ENCODE measurements at places on chromosomes 3 and 15.

GRCh38 chr3:180036671-180037455 is at the start of gene PEX5L:
PEX5L (minus strand) TSS chr3:180036937; CDS start chr3:180036599, 338 bp downstream.
- peak; percentile 72 for DNase-seq

- no peak for DNase-seq
These were observed 25.1 kb upstream of the ETV5 start for GRCh38 chr3:186133980-186134379.

DNA sequence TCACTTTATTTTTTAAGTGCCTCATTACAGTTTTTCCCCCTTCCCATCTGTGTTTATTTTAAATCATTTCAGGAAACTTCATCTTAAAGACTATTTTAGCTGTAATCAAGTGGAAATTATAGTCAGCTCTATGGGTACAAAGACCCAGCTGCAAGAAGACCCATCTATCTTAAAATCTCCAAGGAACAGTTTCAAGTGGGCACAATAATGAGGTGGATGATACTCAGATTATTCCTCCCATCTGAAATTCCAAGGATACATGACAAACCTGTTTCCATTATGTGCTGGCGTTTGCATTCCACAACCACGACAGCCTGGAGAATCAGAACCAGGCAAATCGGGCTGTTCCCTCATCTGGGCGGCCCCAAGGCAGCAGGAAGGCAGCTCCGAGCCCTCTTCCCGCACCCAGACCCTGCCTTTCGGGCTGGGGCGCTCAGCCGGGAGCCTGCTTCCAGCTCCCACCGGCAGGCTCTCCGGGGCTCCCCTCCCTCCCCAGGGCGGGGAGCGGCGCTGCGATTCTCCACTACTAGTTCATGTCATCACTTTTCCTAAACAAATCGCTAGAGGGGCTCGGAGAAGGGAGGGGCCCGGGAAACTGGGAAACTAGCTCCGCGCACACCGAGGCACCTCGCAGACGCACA is at the start of gene MGLL:
MGLL (minus strand) TSS at position 475 of the 641 bp plus-strand sequence; CDS start at position 278, 197 bp downstream.
- DNase-seq: no peak

DNA sequence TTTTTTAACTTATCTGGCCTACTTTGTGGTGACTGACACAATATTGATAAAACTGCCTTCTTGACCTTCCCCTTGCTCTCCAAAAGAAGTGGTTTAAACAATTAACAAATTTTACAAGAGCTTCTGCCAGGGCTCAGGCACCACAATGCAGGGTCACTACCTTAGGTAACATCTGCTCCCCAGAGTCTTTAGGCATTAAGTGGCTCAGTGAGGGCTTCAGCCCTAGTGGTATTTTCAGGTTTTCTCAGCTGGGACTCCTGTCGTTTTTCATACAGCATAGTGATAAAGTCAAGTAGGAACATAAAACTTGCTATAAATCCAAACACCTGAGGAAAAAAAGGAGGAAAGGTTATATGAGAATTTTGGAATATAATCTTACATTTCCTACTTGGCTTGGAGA is 18.9 kb downstream of the CMTM6 start:
- no peak for DNase-seq

DNA sequence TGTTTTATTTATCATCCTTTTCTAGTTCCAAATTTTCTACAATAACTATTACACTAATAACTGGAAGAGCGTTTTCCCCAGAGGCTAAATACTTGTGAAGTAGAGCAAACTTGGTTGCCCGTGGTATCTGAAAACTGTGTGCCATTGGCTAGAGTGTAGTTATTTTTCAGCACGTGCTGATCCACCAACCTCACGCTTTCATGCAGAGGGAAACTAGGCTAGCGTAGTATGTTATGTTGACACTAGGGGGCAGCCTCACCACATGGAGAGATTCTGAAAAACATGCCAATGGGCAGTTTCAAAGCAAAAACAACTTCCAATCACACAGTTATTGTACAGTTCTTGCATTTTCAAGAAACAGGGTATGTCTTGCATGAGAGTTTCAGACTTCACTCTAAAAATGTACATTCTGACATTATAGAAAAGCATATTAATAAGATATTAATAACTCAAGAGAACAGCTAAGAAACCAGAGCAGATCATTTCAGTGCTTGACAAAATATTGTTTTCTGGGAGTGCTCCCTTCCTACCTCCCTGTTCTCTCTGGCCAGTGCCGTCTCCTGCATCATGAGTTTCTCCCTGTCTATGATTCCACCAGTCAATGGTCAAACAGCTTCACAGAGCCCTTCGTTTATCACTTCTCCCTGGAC is 39.7 kb downstream of the SPATA12 start:
- DNase-seq: peak; percentile 59

DNA sequence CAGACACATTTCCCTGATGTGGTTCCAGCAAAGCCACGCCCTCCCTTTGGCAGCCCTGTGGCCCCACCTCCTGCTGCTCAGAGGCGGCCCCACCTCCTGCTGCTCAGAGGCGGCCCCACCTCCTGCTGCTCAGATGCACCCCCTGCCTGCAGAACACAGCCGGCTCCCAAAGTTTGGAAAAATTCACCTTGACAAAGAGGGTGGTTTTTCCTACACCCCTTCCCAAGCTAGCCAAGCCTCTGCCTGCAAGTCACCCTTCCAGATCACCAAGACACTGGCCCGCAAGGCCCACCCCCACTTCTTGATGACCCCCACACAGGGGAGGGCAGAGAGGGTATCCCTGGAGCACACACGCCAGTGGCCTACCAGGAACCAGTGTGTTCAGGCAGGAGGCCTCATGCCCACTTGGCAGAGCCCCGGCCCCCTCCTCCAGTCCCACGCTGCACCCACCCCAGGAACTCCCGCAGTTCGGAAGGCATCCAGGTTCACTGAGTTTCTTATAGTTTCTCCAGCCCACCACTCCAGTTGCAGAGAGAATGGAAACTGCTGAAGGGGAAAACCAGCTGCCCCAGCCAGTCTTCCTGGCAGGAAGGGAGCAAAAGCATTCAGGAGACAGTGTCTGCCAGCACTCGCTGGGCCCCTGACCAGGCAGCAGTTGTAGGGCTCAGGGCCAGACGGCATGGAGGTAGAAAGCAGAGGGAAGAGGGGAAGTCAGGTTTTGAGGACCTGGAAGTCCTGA is 2.3 kb upstream of the HAPLN3 start:
- DNase-seq: peak; percentile 70

DNA sequence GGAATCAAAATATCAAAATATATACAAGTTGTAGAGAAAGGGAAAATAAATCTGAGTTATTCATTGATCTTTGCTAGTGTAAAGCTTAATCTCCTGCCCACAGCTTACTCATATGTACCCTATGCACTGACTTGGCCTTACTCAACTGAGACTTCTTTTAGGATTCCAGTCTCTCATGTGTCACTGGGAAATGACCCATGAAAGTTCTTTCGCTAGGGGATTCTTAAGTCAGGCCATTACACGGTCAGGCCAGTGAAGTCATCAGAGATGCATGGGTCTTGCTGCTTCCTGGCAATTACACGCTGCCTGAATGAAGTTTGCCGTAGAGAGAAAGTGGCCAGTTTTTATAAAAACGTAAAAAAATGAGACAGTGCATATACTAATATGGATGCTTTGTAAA is 20.7 kb upstream of the LPP start:
- no peak for DNase-seq

- DNase-seq: no peak
These were observed 611.7 kb downstream of the VGLL3 start for GRCh38 chr3:86379280-86379679.

DNA sequence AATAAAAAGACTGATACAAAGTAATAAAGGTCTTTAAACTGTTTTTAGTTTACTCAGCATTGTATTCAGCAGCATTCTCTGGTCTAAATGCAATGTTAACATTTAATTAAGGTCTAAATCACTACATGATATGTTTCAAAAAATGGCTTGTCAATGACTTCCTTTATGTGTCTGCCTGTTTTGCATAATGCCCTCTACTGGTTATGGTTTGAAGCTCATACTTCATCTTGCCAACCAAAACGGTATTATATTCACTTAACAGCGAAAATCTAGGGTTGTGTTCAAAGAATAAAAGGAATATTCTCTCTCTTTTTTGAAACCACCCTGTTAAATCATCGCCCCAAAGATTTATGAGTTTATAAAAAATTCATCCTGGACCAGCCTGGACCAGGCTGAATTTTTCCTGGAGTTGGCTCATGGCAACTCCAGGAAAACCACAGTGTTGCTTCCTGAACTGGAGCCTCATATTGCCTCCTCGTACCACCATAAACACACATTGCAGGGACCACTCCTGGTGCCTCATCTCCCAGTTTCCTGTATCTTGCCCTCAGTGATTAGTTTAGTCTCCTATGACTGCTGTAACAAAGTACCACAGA is 6.7 kb upstream of the NCEH1 start:
- no peak for DNase-seq

DNA sequence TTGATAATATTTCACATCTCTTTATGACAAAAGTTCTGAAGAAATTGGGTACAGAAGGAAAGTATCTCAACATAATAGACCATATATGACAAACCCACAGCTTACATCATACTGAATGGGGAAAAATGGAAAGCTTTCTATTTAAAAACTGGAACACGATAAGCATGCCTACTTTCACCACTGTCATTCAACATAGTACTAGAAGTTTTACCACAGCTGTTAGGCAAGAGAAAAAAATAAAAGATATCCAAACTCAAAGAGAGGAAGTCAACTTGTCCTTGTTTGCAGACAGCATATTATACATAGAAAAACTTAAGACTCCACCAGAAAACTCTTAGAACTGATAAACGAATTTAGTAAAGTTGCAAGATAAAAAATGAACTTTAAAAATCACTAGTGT is 40.3 kb downstream of the COPS2 start:
- DNase-seq: no peak

DNA sequence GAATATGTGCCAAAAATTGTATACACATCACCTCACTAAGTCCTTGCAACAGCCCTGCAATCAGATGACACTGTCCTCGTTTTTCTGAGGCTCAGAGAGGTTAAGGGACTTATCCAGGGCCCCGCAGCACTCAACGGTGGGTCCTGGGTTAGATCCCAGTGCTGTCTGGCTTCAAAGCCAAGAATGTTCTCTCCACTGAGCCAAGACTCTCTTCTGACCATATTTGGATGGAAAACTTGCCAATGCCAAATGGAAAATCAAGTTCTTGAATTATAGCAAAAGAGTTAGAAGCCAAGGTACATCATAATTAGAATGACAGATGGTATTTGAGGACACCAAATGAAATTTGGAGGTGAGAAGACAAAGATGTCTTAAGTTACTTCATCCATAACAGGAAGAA is 75.9 kb downstream of the NCEH1 start:
- DNase-seq: no peak

- no peak for DNase-seq
These were observed 38.5 kb upstream of the PRR20G start for GRCh38 chr3:127326341-127326740.

GRCh38 chr15:50068016-50068415 is 51.0 kb downstream of the ATP8B4 start:
- no peak for DNase-seq

- no peak for DNase-seq
These were observed 138.9 kb downstream of the TCF12 start for GRCh38 chr15:57057134-57057930.

DNA sequence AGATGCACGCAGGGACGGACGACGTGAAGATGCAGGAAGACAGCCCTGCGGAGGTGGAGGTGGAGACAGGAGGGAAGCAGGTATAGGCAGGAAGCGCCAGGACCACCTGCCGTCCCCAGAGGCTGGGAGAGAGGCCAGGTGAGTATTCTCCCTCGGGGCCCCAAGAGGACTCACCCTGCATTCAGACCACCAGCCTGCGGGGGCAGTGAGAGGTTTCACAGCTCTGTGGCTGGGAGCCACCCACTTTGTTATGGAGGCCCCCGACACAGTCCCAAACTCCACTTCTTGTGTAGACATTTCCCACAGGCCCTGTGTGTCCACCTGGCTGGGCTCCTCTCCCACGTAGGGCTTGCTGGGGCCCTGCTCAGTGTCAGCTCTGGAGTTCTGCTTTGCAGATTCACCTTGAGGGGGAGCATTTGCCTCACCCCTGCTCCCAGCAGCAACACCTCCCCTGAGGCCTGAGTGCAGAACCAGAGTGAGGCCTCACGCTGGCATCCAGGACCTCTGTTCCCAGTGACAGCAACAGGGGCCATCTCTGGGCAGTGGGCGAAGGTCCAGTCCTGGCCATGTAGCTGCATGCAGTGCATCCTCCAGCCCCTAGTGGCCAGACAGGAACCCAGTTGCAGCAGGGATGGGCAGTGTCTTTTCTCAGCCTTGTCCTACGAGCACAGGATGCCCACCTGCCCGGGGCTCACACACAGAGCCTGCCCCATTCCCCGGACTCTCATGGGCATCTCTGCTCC is 119.4 kb upstream of the IQSEC1 start:
- no peak for DNase-seq

DNA sequence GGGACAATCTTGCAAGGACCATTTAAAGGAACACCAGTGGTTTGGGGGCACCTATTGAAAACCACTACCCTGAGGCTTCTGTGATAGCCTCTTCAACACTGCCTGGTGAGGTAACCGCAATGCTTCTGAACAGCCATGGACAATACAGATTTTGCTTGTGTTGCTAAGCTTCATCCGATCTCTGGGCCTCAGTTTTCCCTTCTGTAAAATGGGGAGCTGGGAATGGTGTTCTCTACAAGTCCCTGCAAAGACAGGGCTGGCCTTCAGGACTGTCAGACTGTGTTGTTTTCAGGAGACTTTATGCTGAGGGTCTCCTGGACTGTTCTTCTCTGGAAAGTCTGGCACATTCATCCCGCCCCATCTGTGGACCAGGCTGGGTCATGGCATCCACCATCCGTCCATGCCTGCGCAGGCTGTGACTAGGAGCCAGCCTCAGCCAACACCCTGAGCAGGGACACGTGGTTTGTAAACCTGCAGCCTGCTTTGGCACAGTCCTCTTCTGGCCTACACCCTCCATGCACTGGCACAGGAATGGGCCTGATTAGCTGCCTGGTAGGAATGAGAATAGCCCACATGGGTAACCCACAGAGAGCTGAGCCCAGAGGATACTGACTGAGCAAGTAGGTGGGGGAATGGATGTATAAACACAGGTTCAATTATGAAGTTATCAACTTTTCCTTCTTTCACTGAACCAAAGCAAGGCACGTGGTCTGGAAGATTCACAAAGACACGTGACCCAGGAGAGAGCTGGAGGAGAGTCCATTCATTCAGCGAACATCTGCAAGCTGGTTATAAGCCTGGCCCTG is 55.3 kb downstream of the ROPN1B start:
- no peak for DNase-seq

- DNase-seq: no peak
These were observed 493.2 kb upstream of the KCNMB2 start for GRCh38 chr3:178043084-178043483.
